NCI-H1436 treated with DMSO at 0.1 percent for 48 hours (cell line): ENCODE measurements at places on chromosomes 4 and X.

DNA sequence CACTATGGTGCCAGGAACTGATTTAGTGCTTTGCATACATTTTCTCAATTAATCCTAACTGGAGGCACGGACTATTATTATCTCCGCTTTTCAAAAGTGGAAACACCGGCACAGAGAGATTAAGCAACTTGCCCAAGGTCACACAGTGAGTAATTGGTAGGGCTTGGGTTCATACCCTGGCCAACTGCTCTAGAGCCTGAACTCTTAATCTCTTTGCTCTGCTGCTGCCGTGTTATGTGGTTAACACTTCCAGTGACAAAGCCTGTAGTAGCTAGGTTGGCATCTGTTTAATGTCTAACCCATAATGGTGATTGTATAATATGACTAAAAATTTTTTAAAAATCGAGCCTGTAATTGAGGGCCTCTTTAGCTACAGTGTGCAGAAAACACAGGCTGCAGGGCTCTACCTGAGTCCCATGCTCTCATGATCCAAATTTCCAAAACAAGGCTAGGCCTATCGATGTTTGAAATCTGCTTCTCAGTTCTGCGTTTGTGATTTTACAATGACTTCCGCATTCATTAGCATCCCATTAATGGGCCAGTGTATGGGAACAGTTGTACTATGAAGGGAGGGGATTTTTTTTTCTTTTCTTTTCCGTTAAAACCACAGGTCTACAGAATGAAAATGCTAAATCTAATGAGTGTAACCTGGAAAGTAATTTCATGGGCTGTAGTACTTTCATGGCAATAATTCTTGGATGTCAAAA, 219.3 kb upstream of the JADE1 start:
- no peak for DNase-seq

GRCh38 chr4:6246170-6246634, 23.4 kb upstream of the WFS1 start:
- DNase-seq: no peak

- peak; percentile 29 for DNase-seq
These were observed 736 bp downstream of the IDS start for GRCh38 chrX:149504226-149504914.

DNA sequence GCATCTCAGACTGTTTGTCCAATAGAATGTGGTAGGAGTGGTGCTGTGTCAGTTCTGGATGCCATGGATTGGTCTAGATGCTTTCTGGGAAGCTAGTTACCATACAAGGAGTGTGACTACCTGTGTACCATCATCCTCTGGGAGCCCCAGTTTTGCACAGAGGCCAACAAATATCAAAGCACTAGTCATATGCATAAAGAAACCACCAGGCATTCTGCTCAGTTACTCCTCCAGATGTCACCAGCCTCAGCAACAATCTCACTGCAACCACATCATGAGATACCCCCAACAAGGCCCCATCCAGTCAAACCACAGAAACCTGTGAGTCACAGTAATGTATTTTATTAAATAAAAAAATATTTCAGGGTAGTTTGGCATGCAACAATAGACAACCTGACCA, 435.8 kb upstream of the CPEB2 start:
- no peak for DNase-seq

- no peak for DNase-seq
These were observed 125.7 kb downstream of the ZC4H2 start for GRCh38 chrX:64850371-64851082.

- DNase-seq: no peak
These were observed 2.7 kb upstream of the NEUROG2 start for GRCh38 chr4:112518675-112519074.

DNA sequence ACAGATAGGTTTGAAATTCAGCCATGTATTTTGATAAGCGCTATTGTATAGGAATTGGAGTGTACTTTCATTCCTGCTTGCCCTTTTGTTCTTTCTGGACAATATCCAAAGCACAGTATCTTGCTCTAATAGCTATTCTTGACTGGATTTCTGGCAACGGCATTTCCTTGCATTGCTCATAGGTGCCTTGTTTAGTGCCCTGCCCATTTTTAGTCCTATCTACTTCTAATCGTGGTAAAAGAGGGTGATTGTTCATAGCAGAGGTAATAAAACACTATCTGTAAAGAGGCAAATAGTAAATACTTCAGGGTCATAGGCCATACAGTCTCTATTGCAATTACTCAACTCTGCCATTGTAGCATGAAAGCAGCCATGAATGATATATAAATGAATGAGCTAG, 155.9 kb downstream of the IL1RAPL2 start:
- no peak for DNase-seq

DNA sequence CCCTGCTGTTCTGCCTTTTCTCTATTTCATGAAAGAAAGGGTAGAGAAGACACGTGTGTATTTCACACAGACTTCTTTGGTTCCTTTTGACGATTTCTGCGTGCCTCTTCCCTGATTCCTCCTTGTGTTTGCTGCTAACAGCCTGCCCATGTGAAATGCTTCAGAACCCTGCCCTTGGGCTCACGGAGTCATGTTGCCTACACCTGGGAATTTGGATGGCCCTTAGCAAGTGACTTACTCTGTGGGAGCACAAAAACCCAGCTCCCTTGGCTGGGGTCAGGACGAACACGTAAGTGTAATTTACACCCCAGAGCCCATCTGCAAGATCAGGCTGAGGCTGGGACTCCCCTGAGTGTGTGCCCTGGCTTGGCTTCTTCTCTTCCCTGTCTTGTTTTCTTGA, 220.3 kb upstream of the BCOR start:
- DNase-seq: no peak

- no peak for DNase-seq
These were observed 4.5 kb downstream of the C1GALT1C1 start for GRCh38 chrX:120625371-120625770.

DNA sequence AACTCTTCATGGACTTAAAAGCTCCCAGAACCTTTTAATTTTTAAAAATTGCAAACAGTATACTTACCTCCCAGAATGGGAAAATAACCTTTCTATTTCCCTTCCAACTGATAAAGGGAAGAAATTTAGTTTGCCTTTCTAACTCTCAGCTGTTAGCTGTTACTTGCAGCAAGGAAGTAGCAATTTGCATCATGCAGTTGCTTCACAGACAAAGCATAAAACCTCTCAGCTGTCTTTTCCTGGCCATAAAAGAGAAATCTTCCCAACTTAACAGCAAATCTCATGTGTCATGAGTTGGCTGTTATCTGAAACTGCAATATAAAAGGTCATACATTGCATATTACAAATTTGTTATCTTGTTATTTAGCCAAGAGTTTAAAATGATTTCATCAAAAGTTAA, 18.4 kb downstream of the C4orf17 start:
- DNase-seq: no peak

DNA sequence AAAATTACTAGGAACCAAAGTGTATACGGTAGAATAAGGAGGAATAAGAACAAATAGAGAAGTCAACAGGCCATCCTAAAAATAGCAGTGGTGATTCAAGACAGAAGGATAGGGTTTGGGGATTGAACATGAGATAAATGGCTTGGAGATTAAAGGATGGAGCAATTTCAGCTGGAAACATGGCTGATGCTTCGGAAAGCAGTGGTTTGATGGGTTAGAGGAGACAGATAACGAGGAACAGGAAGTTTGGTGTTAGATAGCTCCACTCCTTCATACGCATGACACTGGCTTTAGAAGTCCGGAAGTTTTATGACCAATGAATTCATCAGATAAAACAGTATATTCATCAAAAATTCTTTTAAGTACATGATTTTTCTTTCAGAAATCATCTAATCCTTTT, 70.8 kb upstream of the GALNTL6 start:
- no peak for DNase-seq

- DNase-seq: no peak
These were observed 1.4 kb downstream of the AR start for GRCh38 chrX:67545036-67545821.

GRCh38 chrX:14497184-14497666, 32.1 kb upstream of the GLRA2 start:
- no peak for DNase-seq

- DNase-seq: no peak
These were observed 122.2 kb downstream of the SHROOM4 start for GRCh38 chrX:50691820-50692219.

- no peak for DNase-seq
These were observed 208.7 kb downstream of the CHIC2 start for GRCh38 chr4:53855581-53856250.

DNA sequence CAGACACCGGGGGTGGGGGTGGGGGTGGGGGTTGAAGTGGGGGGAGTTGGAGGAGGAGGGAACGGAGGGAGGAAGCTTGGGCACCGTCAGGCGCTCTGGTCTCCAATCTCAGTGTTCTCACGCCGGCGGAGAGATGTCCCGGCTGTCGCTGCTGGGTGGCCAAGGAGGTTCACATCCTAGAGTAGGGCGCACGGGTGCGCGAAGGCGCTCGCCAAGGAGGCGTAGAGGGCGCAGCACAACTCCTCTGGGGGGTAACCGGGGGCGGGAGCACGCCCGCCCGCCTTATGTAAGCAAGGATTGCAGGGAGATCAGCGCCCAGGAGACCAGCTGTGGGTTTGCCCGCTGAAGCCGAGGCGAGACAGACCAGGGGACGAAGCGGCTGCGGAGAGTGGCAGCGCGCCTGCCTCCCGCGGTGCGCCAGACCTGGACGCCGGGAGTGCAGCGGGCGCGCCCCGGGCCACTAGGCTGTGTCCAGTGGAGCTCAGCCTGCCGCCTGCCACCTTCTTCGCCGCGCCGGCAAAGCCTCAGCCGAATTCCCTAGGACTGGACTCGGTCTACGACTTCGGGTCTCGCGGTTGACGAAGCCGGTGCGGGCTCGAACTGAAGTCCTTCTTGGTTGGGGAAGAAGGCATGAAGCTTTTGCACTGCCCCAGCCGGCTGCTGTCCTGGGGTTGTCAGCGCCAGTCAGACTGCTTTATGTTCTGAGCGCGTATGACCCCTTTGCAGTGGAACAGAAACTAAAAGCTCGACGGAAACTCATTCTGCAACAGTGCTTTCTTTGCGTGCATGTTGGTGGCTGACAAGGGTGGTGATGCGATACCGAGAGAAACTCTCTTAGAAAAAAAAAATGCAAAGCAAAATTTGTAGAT, 707 bp upstream of the UNC5C start:
- no peak for DNase-seq

DNA sequence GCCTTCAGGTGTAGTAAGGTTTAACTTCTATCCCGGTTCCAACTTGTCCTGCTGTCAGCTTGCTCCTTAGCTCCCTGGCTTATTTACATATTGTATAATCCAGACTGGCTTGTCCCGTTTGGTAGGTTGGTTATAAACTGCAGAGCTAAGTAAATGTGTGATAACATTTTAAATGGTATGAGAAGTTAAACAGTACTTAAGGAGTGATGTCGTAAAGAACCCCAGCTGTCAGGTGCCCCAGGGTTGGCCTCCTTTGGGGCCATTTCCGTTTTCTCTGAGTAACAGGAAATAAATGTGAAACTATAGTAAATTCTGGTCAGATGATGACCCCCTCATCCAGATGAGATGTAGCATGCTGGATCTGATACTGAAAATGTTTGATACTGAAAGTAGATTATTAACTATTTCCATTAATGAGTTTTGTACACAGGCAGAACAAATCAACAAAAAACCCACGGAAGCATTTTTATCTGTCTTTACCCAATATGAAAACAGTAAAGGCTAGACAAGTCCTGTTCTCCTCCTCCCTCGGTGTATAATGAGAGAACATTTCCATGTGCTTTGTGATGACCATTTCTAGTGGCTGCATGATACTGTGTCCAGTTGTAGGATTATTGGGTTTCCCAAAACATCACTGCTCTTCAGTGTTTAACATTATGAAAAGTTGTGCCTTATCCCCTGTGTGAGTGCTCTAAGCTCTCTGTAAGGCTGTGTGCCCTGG, 22.4 kb downstream of the GAB1 start:
- DNase-seq: no peak

- DNase-seq: peak; percentile 10
These were observed 69.7 kb downstream of the KLHL8 start for GRCh38 chr4:87150498-87151261.

GRCh38 chr4:186190581-186191199, 677 bp upstream of the CYP4V2 start:
- DNase-seq: no peak

- DNase-seq: no peak
These were observed 784 bp upstream of the ANXA5 start for GRCh38 chr4:121697564-121697963.

GRCh38 chrX:12989461-12989860, 14.6 kb downstream of the TMSB4X start:
- DNase-seq: no peak

- no peak for DNase-seq
These were observed 54.2 kb downstream of the SCD5 start for GRCh38 chr4:82744284-82744968.
